H7 (cell line): ENCODE measurements at places on chromosomes 7 and 10. TPM values are rescaled to one million over a fixed set of nuclear protein-coding genes. Genes with fewer than 3 reads are reported as not detected.

The HYAL4 gene
- 0.11 TPM in 1 of 2 replicates, not detected in the other for total RNA-seq

The METTL2B gene
- 39.5 TPM in 2 replicates for total RNA-seq

The SEMA3D gene
- total RNA-seq = 0.90 and 1.6 TPM in 2 replicates

The ZSCAN25 gene
- total RNA-seq = 12.5 and 13.2 TPM in 2 replicates

The TBXAS1 gene
- total RNA-seq = 0.55 and 0.76 TPM in 2 replicates

The NKX2-3 gene
- total RNA-seq = not detected in 2 replicates

The OGA gene
- total RNA-seq = 56.3 and 96.7 TPM in 2 replicates

DNA sequence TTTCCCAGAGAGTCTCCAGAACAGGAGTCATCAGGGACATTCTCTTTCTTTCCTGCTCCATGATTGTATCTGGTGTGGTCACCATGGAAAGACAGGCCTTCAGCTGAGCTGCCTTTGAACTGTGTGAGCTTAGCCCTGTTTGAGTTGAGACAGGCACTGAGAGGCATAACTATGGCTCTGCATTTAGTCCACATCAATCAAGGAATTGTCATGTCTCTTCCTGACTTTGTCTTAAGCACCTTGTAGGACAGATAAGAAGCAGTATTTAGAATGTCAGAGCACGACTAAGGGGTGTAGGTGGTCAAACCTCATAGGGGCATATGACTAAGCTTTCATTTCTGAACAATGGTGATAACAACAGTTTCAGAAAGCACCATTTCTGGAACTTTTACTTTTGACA is 53.5 kb downstream of the EPDR1 start:
- no peak for DNase-seq

- no peak for DNase-seq
These were observed 430.3 kb upstream of the SEMA3A start for GRCh38 chr7:84624927-84625326.

GRCh38 chr7:4009211-4010060 is 672.7 kb upstream of the FOXK1 start:
- no peak for DNase-seq

DNA sequence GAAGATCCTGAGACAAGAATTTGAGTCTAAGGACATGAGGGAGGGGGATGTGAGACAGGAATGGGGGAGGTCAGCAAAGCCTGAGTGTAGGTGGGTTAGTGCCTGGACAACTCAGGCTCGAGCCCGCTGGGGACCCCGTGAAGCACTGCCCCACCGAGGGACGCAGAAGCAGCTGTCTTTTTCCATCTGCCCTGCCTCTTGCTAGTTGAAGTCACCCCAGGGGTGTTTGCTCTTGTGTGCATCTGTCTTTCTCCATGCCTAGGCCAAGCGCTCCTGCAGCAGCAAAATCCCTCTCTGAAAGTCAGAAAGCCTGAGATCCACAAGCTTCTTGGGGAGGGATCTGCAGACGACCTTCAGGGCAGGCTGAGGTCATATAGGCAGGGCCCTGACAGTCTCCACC is 79.0 kb upstream of the CELF2 start:
- DNase-seq = no peak

GRCh38 chr10:95756041-95756761 is at the start of gene ENTPD1:
ENTPD1 (plus strand) TSS chr10:95756163; CDS start chr10:95756240, 77 bp downstream.
- peak; percentile 45 for DNase-seq

DNA sequence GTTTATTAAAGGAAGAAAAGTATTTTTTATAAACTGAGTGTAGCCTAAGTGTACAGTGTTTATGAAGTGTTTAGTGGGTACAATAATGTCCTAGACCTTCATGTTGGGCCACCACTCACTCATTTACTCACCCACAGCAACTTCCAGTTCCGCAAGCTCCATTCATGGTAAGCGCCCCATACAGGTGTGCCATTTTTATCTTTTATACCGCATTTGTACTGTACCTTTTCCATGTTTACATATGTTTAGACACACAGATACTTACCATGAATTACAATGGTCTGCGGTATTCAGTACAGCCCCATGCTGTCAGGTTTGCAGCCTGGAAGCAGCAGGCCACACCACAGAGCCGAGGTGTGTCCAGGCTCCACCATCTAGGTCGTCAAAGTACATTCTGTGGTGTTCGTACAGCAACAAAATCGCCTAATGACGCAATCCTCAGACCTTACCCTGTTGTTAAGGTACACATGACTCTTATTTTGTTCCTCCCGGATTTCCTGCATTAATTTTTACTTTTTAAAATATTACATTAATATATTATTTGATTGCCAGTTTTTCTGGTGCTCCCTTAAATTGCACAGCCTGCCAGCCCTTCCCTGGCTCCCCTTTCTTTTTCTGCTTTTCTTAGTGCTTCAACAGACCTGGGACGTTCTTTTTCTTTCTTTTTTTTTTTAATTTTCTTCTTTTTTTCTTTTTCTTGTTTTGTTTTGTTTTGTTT is 881 bp upstream of the SSBP1 start:
- no peak for DNase-seq

DNA sequence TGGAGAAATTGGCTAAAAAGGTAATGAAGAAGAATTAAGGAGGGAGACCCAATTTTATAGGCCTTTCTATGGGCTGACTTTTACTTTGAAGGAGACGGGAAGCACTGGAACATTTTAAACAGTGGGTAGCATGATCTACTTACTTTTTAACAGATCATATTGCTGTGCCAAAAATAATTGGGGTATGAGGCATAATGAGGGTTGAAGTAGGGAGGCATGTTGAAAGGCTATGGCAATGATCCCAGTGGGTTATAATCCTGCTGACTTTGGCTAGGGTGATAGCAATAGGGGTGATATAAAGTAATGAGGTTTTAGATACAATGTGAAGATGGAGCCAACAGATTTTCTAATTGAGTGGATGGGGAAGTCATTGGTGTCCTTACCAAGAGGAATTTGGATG is 73.2 kb downstream of the GPR37 start:
- no peak for DNase-seq

DNA sequence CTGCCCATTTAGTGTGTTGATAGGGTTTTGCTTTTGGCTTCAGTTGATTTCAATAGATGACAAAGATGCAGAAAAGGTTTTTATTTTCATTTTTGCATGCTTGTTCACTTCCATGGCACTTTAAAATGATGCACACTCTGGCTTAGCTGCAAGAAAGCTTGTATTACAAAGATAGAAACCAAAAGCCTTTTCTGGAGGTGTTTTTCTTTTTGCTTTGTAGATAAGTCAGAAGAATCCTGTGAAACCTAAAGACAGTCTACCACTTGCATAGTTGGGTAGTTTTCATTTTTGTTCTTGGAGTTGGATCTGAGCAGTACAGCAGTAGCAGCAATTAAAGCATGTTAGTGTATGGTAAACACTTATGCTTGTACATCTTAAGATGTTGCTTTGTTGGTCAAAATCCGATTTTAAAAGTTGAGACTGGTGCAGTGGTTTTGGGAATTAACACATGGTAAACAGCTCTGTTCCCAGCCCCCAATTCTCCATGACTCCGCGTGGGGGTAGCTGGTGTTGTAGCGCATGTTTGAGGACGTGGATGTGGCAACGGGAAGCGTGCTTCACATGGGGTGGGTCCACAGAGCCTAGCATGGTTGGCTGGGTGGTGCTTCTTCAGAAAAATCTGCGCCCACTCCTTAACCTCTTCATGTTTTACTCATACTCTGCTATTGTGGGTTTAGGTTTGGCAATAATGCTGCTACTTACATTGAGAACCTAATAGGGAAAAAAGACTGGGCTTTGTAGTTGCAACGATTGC is 19.8 kb downstream of the CCNY start:
- DNase-seq = no peak

DNA sequence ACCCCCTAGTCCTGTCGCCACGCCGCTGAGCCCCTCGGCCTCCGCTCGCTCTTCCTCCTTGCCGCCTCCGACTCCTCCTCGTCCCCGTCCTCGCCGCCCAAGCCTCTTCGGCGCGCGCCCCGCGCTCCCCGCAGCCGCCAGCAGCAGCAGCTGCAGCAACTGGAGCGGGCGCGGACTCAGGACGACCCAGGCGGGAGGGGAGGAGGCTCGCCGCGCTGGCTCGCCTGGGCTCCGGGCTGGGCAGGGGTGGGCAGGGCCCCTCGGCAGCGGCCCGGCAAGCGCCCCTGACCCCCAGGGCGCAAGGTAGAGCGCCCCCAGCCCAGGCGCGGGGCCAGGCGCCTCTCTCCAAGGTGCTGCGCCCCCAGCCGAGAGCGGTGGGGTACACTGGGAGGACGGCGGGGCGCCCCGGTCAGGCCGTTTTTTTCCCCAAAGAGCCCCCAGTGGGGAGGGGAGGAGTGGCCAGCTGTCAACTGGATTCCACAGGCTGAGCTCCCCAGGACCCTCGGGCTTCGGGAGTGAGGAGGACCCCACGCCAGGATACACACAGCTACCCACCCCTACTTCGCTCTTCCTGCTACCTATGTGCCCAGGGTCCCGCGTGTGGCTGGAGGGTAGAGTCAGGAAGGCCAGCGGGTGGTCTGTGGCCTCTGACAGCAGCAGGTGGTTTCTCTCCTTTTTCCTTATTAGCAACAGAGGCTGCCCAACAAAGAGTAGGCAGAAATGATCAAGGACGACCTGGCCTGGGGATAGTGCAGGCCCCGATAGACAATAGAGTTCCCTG is 903 bp upstream of the KCNMA1 start:
- DNase-seq = peak; percentile 88

- no peak for DNase-seq
These were observed 96.7 kb downstream of the TWIST1 start for GRCh38 chr7:19020711-19021110.
